Cardiac septum (tissue), 1 donor: ENCODE measurements at places on chromosomes 1 and 21. TPM values are rescaled to one million over a fixed set of nuclear protein-coding genes. Genes with fewer than 3 reads are reported as not detected.

The RCC2 gene
- 14.5 TPM for total RNA-seq

The DMAP1 gene
- total RNA-seq = 27.7 TPM

- no peak for DNase-seq
Observed at GRCh38 chr1:171484760-171485374, 463 bp upstream of the PRRC2C start.

- no peak for DNase-seq
Observed at GRCh38 chr1:116460783-116461376, 87.8 kb downstream of the ATP1A1 start.

- no peak for DNase-seq
Observed at GRCh38 chr1:77355010-77355409, 73.2 kb downstream of the AK5 start.

DNA sequence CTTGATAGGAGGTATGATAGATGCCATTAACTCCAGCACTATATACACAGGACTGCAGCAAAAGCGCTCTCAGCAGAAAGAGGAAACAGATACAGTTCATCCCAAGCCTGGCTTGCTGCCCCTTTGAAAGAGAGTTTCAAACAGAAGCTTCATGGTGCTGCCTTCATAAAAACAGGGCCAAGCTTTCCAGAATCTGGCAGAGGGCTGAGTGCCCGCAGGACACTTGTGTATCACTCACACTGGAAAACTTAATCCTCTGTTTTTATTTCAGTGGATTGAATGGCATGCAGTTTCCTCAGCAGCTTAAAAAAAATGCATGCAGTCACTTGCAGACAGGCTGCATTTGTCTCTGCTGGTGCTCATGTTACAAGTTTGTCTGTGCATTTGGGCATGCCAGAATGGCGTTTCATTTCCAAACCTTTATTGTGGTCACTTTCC is 40.4 kb downstream of the KCNJ15 start:
- no peak for DNase-seq

GRCh38 chr21:42172596-42173483 is 46.1 kb upstream of the ABCG1 start:
- DNase-seq = peak; percentile 71

DNA sequence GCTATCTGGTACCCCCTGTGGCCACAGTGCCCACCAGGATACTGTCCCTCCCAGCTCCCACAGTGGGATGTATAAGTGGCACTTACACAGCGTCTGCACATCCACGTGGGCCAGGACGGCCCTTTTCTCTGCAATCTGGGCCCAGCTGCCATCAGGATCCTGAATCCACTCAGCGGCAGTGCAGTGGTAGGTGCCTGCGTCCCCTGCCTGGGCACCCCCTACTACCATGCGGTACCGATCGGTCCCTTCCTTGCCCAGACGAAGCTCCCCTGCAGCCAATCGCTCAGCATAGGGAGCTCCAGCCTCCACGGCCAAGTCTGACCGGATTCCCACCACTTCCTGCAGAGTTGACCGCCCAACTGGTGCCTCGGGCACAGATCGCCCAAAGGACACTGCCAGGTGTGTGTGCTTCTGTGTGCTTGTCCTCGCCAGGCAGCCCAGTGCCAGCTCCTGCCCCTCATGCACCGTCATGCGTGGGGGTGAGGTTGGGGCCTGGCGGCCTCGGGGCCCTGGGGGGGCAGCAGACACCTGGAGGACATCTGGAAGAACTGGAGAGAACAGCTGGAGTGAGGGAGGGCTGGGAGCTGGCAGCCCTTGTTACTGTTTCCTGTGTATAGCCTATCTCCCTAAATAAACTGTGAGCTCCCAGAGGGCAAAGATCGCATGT is 4.7 kb downstream of the IGSF8 start:
- DNase-seq = no peak

DNA sequence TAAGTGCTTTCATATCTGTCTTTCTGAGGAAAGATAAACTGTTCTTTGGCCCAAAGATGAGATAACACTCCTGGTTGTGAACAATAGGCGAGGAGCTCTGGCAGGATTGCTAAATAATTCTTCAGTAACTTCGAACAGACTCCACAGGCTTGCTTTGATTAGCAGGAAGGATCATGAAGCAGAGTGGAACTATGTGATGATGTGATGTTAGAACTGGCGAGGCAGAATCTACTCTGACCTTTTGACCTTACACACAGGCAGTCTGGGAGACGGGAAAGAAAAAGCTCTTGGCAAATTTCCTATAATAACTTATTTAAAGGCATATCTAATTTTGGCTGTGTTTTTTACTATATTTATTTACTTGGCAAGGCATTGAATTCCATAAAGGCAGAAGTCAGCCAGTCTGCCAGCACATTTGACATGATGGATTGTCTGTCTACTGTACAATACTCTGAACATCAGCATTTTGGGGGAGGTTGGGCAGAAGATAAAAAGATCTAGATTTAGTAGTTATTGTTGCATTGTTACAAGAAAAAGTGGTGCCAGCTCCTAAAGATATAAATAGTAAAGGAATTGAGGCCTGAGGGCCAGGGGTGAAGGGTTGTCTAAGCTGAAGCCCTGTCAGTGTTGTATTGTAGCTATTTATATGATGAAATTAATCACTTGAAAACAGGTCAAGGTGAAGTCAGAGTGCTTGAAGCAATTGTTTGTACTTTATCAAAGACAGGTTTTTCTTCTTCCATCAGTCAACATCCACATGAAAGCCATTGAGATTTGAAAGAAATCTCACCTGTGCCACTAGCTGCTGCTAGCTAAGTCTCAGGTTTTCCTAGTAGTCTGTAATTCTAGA is 708.8 kb downstream of the LTN1 start:
- no peak for DNase-seq

DNA sequence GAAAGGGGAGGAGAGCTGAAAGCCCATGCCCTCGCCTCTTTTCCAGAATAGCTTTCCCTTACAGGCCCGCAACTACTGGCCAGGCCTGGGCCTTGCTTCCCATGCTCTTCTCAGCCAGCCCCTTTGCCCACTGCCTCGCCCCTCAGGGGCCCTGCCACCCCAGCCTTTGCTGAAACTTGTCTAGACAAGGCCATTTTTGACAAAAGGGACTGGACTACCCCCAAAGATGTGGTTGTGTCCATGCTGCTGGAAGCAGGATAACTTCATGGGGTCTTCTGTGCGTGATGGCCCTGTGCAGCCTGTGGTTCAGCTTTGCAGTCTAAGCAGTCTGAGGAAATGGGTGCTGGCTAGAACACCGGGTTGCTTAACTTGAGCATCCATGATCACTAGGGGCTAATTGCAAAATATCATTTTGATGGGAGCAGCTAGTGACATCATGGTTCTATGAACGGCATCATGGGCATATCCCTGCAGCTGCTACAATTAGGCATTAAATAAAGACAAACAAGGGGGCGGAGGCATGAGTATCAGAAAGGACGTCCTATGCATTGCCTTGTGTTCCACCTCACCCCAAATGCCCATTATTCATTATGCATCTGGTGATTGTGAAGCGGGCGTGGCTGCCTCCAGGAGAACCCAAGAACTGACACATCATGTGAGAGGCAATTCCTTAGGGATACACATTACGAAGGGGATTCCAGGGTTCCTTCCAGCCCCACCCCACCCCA is 36.8 kb downstream of the NTPCR start:
- DNase-seq = no peak

GRCh38 chr21:29718081-29718815 is 221.5 kb downstream of the GRIK1 start:
- DNase-seq = no peak

GRCh38 chr1:70503358-70503757 is 92.3 kb downstream of the CTH start:
- no peak for DNase-seq

GRCh38 chr21:28798798-28799197 is 193.9 kb downstream of the LTN1 start:
- no peak for DNase-seq

- peak; percentile 84 for DNase-seq
Observed at GRCh38 chr1:58755468-58755872, 28.4 kb downstream of the JUN start.
